ENCODE measurements at places on chromosomes 2 and 18.

- DNase-seq, result no peak
- H3K4me1 ChIP-seq, result peaks cover 38% of the 10 kb centered on the region
- H3K4me3 ChIP-seq, result no peak overlapping the region
- no peaks in the 10 kb centered on the region for H3K36me3 ChIP-seq
- no peak overlapping the region for H3K27ac ChIP-seq
- no peaks in the 10 kb centered on the region for H3K27me3 ChIP-seq
Measured at GRCh38 chr2:213101692-213102460, 49.5 kb downstream of the IKZF2 start.

DNA sequence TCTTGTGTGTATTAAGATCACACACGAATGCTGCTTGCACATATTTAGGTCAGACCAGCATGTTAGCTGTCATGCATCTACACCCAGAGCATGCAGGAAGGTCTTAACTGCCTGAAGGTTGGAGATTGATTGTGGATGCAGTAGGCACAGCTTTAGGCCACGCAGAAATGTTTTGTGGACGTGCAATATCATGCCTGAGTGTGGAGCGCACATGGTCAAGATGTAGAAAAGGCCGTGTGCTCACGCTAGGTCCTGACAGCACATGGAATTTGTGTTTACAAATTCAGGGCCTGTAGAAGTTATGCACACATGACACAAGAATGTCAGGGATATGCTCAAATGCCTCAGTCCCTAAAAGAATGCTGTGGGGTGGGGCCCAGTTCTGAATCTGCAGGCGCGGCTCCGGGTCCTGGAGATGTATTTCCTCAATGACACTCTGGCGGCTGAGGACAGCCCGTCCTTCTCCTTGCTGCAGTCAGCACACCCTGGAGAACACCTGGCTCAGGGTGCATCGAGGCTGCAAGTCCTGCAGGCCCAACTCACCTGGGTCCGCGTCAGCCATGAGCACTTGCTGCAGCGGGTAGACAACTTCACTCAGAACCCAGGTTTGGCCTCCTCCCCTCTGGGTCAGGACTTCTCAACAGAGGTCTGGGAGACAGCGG is 27.9 kb downstream of the MARCO start:
- no peaks in the 10 kb centered on the region for H3K36me3 ChIP-seq
- H3K4me3 ChIP-seq, result no peak overlapping the region
- no peak overlapping the region for H3K27ac ChIP-seq
- no peaks in the 10 kb centered on the region for H3K4me1 ChIP-seq
- DNase-seq, result no peak

- H3K27me3 ChIP-seq, result peaks cover 63% of the 10 kb centered on the region
- H3K4me1 ChIP-seq, result peaks cover 14% of the 10 kb centered on the region
- H3K4me3 ChIP-seq, result no peak overlapping the region
Measured at GRCh38 chr2:203532957-203533658, 2.0 kb downstream of the RAPH1 start.

GRCh38 chr2:38591152-38591551 is 11.6 kb downstream of the HNRNPLL start:
- no peak overlapping the region for H3K27ac ChIP-seq
- H3K27me3 ChIP-seq, result peaks cover 27% of the 10 kb centered on the region
- no peak overlapping the region for H3K4me3 ChIP-seq

GRCh38 chr2:171419333-171419732 is 14.5 kb downstream of the METTL8 start:
- H3K4me3 ChIP-seq, result no peak overlapping the region
- DNase-seq, result no peak
- H3K27ac ChIP-seq, result no peak overlapping the region
- H3K36me3 ChIP-seq, result peaks cover 8% of the 10 kb centered on the region
- H3K27me3 ChIP-seq, result no peaks in the 10 kb centered on the region
- peaks cover 20% of the 10 kb centered on the region for H3K4me1 ChIP-seq

GRCh38 chr2:236449167-236449761 is 120.4 kb upstream of the ACKR3 start:
- H3K27ac ChIP-seq, result no peak overlapping the region
- peaks cover 4% of the 10 kb centered on the region for H3K27me3 ChIP-seq
- H3K36me3 ChIP-seq, result no peaks in the 10 kb centered on the region
- H3K4me3 ChIP-seq, result no peak overlapping the region
- DNase-seq, result no peak

DNA sequence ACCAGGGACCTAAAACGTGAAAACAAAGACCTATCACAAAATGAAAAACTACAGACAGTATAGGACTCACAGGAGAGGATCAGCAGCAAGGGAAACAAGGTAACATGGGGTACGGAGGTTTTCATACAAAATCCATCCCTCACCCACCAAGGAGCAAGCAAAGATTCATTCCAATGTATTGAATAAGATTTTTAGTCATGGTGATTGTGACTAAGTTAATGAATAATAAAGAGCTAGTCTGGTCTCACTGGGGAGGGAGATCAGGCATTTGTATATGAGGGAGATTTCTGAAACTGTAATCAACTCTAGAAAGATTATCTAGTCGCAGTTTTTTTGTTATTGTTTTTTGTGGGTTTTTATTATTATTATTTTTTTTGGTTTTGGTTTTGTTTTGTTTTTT is 336.5 kb upstream of the MMADHC start:
- no peak overlapping the region for H3K27ac ChIP-seq
- H3K4me3 ChIP-seq, result no peak overlapping the region
- no peaks in the 10 kb centered on the region for H3K27me3 ChIP-seq
- no peaks in the 10 kb centered on the region for H3K4me1 ChIP-seq
- DNase-seq, result no peak

DNA sequence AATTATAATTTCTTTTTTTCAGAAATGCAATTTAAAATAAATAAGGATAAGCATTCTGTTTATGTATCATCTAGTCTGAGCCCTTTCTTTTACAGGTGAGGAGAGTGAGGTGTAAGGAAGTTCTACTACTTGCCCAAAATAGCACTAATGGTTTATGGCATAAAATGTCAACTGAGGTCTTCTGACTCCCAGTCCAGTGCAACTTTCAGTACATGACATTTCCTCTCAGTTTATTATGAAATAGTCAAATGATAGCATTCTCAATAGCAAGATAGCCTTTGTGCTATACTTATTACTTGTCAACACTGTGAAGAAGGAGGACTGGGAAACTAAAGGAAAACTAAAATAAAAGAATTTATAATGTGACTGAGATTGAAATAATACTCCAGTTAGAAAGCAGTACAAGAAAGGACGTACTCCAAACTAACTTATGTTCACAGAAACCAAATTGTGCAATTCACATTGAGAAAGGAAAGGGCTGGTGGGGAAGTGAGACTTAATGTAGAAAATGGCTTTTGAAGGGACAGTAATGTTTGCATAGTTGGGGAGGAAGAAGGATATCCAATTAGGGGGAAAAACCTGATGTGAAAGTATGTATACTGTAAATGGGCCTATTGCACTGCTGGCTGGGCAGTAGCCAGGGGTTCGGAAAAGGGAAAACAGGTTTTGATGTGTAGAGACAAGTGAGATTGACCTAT is 166.7 kb upstream of the ZEB2 start:
- no peaks in the 10 kb centered on the region for H3K27me3 ChIP-seq
- H3K4me1 ChIP-seq, result peaks cover 34% of the 10 kb centered on the region
- no peak for DNase-seq
- H3K36me3 ChIP-seq, result no peaks in the 10 kb centered on the region
- no peak overlapping the region for H3K4me3 ChIP-seq

DNA sequence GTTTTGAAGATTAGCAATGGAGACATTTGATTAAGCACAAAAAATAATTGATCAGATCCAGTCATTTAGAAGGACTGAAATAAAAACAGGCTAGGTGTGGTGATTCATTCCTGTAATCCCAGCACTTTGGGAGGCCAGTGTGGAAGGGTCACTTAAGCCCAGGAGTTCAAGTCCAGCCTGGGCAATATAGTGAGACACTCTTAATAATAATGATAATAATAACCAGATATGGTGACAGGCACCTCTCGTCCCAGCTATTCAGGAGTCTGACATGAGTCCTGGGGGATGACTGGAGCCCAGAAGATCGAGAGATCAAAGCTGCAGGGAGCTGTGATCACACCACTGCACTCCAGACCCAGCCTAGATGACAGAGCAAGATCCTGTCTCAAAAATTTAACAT is 3.5 kb upstream of the FN1 start:
- no peak for DNase-seq
- H3K27ac ChIP-seq, result no peak overlapping the region
- H3K4me3 ChIP-seq, result no peak overlapping the region
- H3K27me3 ChIP-seq, result peaks cover 48% of the 10 kb centered on the region
- peaks cover 17% of the 10 kb centered on the region for H3K4me1 ChIP-seq

- peaks cover 3% of the 10 kb centered on the region for H3K4me1 ChIP-seq
- DNase-seq, result no peak
- no peak overlapping the region for H3K27ac ChIP-seq
- H3K27me3 ChIP-seq, result peaks cover 31% of the 10 kb centered on the region
Measured at GRCh38 chr2:120586507-120587278, 149.0 kb upstream of the GLI2 start.

DNA sequence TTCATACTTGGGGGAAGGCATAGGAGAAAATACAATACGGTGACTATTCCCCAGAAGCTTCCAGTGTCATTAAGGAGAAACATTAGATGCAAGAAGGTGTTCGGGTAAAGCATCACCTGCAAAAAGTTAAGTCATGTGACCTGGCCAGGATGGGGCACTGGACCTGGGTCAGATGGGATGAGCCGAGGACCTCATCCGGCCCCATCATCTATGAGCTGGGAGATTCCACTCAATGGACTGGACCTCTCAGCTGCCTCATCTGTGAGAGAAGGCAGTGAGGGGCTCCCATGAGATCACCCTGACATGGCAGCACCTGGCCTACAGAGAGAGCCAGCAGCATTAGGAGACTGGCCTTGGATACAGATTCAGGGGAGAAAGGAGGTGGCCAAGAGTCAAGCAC is 111.4 kb upstream of the TEX51 start:
- H3K36me3 ChIP-seq, result no peaks in the 10 kb centered on the region
- peaks cover 7% of the 10 kb centered on the region for H3K27me3 ChIP-seq
- no peak for DNase-seq

- H3K27ac ChIP-seq, result no peak overlapping the region
- no peak overlapping the region for H3K4me3 ChIP-seq
- H3K27me3 ChIP-seq, result peaks cover 11% of the 10 kb centered on the region
Measured at GRCh38 chr2:85257359-85257969, 70.3 kb downstream of the TGOLN2 start.

DNA sequence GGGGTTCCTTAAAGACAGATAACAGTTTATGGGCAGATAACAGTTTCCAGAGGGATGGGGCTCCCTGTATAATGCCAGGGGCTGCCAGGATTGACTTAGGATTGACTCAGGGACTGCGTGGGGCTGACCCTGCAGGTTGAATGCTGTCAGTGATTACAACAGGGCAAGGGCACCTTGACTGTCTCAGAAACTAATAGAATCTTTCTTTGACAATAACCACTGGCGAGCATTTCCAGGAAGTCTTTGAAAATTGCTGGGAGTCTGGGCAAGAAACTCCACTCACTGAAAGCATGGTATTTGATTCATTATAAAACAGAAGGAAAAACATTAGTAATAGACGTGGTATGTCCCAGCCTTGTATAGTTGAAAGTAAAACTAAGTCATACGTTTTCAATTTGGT is 101.0 kb downstream of the GPD2 start:
- H3K4me1 ChIP-seq, result peaks cover 39% of the 10 kb centered on the region
- DNase-seq, result no peak
- no peaks in the 10 kb centered on the region for H3K27me3 ChIP-seq
- no peak overlapping the region for H3K4me3 ChIP-seq

GRCh38 chr2:152537081-152537651 is 180.1 kb downstream of the PRPF40A start:
- no peaks in the 10 kb centered on the region for H3K27me3 ChIP-seq
- H3K27ac ChIP-seq, result no peak overlapping the region
- peaks cover 6% of the 10 kb centered on the region for H3K4me1 ChIP-seq
- DNase-seq, result no peak
- no peak overlapping the region for H3K4me3 ChIP-seq

GRCh38 chr2:109371481-109372170 is 242.1 kb downstream of the SEPTIN10 start:
- H3K4me1 ChIP-seq, result no peaks in the 10 kb centered on the region
- no peaks in the 10 kb centered on the region for H3K36me3 ChIP-seq
- H3K27ac ChIP-seq, result no peak overlapping the region
- H3K4me3 ChIP-seq, result no peak overlapping the region

- H3K36me3 ChIP-seq, result no peaks in the 10 kb centered on the region
- H3K4me1 ChIP-seq, result no peaks in the 10 kb centered on the region
- no peak for DNase-seq
- no peak overlapping the region for H3K27ac ChIP-seq
Measured at GRCh38 chr2:65834771-65835475, 402.5 kb upstream of the SPRED2 start.

DNA sequence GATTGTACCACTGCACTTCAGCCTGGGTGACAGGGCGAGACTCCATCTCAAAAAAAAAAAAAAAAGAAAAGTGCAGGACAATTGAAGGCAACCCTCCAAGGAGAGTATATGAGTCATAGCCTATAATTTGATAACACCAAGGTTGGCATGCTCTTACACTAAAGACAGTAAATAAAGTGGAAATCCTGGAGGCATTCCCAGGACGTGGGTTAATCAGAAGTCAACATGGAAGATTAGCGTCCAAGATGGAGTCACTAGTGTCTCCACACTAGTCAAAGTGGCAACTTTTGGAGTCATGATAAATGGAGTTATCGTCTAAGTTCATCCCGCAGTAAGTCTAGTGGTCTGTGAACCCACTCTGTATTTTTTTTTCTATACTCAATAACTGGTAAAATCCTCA is 21.2 kb upstream of the UGGT1 start:
- no peak overlapping the region for H3K4me3 ChIP-seq
- no peaks in the 10 kb centered on the region for H3K4me1 ChIP-seq
- no peak for DNase-seq
- H3K27me3 ChIP-seq, result peaks cover 2% of the 10 kb centered on the region

- H3K4me1 ChIP-seq, result no peaks in the 10 kb centered on the region
- no peak overlapping the region for H3K27ac ChIP-seq
- no peaks in the 10 kb centered on the region for H3K36me3 ChIP-seq
- no peak for DNase-seq
- H3K4me3 ChIP-seq, result no peak overlapping the region
- H3K27me3 ChIP-seq, result peaks cover 3% of the 10 kb centered on the region
Measured at GRCh38 chr2:153509133-153509532, 30.6 kb upstream of the RPRM start.

DNA sequence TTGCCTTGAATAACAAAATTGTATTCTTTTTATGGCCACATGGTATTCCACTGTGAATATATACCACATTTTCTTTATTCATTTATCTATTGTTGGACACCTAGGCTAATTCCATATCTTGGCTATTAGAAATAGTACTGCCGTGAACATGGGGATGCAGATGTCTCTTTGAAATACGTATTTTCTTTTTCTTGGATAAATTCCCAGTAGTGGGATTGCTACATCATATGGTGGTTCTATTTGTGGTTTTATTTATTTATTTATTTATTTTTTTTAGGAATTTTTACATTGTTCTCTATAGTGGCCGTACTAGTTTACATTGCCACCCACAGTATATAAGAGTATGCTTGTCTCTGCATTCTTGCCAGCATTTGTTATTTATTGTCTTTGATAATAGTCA is 679.8 kb upstream of the NRXN1 start:
- H3K27ac ChIP-seq, result no peak overlapping the region
- H3K36me3 ChIP-seq, result no peaks in the 10 kb centered on the region
- H3K4me1 ChIP-seq, result no peaks in the 10 kb centered on the region
- no peak for DNase-seq

Data from activated B cell treated with CpG ODN at 0.5 μM for 24 hours (primary cell).